Activated CD4-positive, alpha-beta T cell treated with anti-CD3 and anti-CD28 coated beads for 36 hours (primary cell): ENCODE measurements at places on chromosomes 5 and 9. TPM values are rescaled to one million over a fixed set of nuclear protein-coding genes. Genes with fewer than 3 reads are reported as not detected.

- no peak for DNase-seq
These were observed 58.1 kb downstream of the DENND1A start for GRCh38 chr9:123871781-123872180.

GRCh38 chr5:176812269-176813259 lies 2.2 kb downstream of the UNC5A start:
- peak; percentile 53 for DNase-seq

- DNase-seq = peak; percentile 68
These were observed 127.5 kb upstream of the PANK3 start for GRCh38 chr5:168706655-168707069.

DNA sequence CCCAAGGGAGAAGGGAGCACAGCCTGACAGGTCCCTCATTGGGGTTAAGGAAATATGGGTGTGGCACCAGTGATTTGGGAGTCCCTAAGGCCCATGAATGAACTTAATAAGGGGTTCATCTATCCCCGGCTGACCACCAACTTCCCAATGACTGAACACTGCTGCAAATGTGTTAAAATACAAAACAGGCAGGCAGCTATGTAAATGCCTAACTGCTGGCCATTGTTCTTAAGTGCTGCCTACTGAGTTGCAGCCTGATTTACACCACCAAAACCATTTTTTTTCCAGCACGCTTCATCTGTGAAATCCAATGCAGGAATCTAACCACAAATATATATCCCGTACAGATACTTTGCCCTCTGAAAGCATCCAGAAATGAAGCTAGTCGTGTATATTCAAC lies 478.5 kb downstream of the PTPRD start:
- DNase-seq = no peak

DNA sequence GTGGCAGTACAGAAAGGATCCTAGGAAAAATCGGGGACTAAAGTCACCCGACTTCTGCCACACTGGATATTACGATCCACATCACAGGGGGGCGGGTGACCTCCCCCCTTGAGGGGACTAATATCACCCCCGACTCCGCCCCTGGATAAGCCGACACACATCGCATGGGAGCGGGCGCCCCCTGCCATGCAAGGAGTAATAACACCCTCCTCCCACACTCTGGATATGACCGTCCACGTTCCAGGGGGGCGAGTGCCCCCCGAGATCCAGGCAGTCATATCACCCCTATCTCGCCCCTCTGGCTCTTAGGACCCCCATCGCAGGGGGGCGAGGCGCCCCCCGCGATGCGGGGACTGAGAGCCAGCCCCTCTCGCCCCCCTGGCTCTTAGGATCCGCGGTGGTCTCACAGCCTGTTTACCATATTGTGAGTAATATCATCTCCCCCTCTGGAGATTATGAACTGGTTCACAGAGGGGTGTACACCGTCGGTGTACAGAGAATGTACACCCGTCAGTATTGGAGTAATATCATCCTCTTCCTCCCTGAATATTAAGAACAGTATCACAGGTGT lies 423.0 kb downstream of the DIRAS2 start:
- DNase-seq = peak; percentile 63

GRCh38 chr5:126503602-126504104 lies 80.4 kb downstream of the GRAMD2B start:
- DNase-seq = peak; percentile 53

DNA sequence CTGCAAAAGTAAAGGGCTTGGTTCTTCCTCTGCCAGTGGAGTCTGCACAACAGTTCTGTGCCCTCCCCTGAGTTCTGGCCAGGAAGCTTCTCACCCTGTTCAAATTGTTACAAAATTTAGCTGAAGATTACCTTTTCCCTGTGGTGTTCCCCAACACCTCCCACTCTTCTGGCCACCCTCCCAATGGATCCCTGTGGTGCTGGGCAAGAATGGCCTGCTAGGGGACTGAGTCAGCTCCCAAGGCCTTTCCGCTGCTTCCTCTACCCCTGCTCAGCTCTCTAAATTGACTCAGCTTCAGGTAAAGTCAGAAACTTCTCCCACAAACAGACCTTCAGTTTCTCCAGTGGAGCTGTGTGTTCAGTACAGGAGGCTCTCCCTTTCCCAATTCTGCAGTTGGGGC lies 186.0 kb downstream of the NR2F1-AS1 start:
- no peak for DNase-seq

DNA sequence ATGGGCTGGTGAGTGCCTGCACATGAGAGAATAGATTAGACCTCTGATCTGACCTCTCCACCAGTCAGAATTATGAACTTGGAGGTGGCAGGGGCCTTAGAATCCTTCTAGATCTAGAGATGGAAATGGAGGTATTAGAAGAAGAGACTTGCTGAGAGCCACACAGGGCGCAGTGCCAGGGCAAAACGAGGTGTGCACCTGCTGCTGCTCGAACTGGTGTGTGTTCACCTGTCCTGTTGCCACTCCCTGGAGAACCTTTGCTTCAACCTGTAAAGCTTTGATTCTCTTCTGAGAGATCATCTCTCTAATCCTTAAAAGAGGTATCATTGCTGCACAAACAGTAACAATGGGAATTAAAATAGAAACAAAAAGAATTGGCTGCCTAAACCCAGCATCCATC lies 24.9 kb downstream of the FRMPD1 start:
- DNase-seq = no peak

DNA sequence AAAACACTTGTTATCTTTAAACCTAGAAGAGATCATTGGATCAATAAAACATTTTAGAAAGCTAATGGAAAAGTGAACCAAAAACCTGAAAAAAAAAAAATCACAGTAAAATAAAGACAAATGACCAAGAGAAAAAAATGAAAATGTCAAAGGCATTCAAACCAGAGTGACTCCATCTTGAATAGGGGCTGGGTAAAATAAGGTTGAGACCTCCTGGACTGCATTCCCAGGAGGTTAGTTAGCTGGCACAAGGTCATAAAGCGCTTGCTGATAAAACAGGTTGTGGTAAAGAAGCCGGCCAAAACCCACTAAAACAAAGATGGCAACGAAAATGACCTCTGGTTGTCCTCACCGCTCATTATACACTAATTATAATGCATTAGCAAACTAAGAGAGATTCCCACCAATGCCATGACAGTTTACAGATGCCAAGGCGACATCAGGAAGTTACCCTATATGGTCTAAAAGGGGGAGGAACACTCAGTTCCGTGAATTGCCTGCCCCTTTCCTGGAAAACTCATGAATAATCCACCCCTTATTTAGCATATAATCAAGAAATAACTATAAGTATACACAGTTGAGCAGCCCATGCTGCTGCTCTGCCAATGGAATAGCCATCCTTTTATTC lies 116.7 kb upstream of the NEK6 start:
- no peak for DNase-seq

CCNG1 gene
- 114 TPM for total RNA-seq

SPATA31D4 gene
- not detected for total RNA-seq

CDH9 gene
- not detected for total RNA-seq

DMRTA1 gene
- total RNA-seq = not detected

ITGA2 gene
- 0.61 TPM for total RNA-seq

PDE8B gene
- not detected for total RNA-seq
